ENCODE measurements at places on chromosomes 3 and 15.

- no peak for DNase-seq
Observed at GRCh38 chr3:24088782-24089181, 143.7 kb downstream of the NR1D2 start.

DNA sequence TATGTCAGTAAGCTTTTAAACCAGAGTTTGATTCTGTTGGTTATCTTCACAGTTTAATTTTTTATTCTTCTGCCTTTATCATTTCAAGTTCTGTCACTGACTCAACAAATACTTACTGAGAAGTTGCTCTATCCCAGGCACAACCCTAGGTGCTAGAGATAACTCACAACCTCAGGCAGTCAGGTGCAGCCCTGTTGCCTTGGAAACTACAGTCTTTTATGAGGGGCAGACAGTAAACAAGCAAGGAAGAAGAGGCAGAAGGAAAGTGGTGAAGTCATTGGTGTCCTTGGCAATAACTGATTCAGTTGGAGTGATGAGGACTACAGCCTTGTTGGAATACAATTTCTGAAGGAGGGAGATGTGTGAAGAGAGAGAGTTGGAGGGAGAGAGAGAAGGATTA lies 142.1 kb upstream of the LRTM1 start:
- DNase-seq, result no peak

GRCh38 chr15:34808016-34808415 lies 12.7 kb upstream of the ACTC1 start:
- DNase-seq, result no peak

GRCh38 chr15:29870495-29871151 lies 48.4 kb upstream of the TJP1 start:
- DNase-seq, result no peak

- no peak for DNase-seq
Observed at GRCh38 chr3:128736601-128737000, 10.6 kb downstream of the RAB7A start.

DNA sequence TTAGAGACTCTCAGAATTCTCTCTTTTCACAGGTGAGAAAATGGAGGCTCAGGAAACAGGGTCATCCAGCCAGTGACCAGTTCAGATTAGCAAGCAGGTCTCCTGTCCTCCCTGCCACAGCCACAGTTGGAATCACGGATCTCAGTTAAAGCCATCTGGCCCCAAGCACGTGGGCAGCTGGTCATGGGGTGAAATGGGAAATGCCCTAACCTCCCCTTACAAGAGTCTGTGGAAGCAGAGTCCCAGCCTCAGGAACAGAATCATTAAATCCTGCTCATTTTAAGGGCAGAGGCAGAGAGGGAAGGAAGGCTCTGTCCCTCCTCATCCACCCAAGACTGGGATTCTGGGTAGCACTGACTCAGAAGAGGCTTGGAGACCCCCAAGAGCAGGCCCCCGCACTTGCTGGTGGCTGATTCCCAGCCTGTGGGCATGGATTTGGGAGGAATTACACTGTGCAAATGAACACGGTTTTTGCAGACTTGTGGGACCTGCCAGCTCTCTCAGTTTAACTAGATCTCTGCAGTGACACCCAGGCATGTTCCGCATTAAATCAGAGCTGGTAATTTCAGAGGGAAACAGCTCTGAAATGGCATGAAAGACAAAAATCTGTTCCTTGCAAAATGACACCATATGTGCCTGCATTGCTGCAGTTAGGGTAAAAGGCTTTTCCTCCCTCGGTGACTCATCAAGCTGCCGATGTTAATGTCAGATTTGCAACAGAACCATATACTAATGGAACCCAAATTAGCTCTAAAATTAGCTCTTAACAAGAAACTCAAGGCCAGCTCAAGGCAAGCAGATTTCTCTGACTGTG lies 89.0 kb downstream of the BDH1 start:
- no peak for DNase-seq

DNA sequence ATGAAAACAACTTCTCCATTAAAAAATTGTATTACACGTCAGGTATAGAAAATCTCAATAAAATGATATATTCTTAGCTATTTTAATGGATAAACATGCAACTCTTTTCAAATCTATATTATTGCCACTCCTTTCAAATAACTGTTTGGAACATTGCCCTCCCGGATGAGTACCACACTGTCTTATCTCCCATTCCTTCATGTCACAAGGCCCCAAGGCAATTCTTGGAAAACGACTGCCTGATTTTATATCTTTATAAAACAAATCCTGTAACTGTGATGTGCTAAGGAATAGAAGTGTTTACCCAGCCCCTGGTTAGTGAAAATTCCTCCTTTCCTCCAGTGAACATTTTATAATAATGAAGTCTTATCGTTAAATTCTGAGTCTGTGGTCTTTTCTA lies 6.2 kb upstream of the ZNF619 start:
- DNase-seq, result no peak

GRCh38 chr15:68460166-68460565 lies 28.2 kb upstream of the ITGA11 start:
- DNase-seq, result no peak

All from stimulated activated CD8-positive, alpha-beta memory T cell treated with anti-CD3 and anti-CD28 coated beads, Interleukin-7, amount 100 ng/mL, for 24 hours (primary cell).